ENCODE measurements at places on chromosomes 7 and 10.

- no peak for DNase-seq
These were observed 292.9 kb downstream of the PAXIP1 start for GRCh38 chr7:154709840-154710520.

GRCh38 chr10:28120043-28120749 lies 121.3 kb upstream of the ODAD2 start:
- no peak for DNase-seq

DNA sequence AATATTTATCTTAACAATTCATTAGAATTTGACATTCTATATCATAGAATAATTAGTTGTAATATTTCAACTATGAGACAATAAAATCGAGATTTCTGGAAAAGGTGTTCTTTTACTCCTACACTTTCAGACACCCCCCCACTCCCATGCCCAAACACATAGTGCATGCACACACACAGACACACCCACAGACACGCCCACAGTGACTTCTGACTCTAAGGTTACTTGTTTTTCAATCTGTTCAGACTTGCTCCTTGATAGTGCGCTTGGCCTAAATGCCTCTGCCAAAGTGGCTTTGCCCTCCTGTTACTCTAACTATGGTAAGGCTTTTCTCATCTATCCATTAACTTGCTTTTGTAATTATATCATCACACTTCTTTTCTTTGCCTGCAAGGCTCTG lies 144.0 kb upstream of the PPP1R3A start:
- no peak for DNase-seq

- DNase-seq, result no peak
These were observed 121.5 kb upstream of the PRSS58 start for GRCh38 chr7:142379201-142379885.

DNA sequence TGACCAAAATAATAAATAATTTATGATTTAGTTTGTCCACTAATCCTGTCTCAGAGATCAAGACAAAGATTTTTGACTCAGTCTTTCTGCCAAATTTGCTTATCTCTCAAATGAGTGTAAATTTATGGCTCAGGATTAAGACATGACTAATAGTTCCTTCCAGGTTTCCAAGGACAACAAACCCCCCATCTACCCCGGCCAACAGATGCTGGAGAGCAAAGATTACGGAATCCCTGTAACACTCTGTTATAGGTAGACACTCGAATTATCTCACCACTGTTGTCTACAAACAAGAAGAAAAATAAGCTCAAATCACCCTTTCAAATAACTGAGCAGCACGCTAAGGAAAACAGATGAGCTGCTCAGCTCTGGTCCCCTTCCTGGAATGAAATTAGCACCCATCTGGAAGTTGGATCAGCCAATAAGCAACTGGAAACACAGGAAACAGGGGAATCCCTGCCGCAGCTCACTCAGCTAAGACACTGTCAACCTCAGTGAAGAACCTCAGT lies 56.8 kb upstream of the SVIL start:
- DNase-seq, result no peak

DNA sequence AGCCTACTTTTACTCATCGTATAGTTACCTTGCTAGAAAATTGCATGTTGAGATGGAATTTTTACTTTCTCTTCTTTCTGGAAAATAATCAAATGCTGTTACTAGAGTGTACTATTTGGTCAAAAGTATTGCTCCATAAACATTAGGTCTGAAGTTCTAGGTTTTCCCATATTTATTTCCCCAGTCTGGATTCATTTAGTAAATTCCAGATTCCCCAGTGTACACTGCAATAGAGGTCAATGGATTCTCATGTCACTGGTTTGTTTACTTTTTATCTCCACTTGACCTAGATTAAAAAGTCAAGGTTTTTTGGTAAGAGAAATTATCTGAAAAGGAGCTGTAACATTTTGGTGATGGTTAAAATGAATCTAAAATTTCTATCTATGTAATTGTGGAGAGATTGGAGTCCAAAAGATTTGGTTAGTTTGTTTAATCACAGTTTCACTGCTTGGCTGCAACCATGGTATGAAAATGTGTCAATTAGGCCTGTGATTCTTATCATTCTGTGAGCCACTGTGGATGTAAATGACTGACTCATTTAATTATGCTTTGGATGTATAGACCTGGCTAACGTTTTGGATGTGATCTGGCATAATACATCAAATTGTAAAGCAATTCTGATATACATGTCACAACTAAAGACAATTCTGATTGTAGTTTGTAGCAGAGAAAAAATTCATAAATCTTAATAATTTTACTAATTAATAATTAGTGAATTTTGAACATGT lies 32.7 kb upstream of the STEAP4 start:
- no peak for DNase-seq

GRCh38 chr10:91557651-91558111 lies 75.2 kb downstream of the PPP1R3C start:
- DNase-seq, result no peak

DNA sequence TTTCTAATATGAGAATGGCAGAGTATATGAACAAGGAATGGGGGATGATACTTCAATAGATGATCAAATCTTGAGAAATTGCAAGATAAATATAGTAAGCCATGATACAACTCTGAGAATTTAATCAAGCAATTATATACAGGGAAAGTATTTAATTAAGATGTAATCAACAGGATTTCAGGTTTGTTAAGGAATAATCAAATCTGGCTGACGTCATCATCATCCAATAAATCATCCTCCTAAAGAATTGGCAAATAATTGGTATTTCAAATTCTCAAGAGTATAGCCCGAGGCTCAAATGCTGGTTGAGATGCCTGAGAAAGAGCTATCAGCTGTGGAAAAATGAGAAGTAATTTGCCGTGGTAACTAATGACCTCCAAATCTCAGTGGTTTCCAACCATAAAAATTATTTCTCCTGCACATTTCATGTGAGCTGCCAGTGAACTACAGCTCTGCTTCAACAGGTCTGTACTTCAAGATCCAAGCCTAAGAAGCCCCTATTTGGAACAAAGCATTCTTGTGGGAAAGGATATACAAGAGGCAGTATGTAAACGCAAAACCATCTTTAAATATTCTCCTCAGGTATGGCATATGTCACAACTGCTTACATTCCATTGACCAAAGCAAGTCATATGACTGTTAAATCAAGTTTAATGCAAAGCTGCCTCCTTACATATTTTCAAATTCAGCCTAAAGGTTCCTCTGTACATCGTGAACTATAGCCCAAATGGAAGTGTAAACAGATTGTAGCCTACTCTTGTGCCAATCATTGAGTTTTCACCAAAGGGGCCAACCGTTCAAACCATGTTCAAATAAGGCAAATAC lies 503.0 kb downstream of the KIF20B start:
- no peak for DNase-seq

DNA sequence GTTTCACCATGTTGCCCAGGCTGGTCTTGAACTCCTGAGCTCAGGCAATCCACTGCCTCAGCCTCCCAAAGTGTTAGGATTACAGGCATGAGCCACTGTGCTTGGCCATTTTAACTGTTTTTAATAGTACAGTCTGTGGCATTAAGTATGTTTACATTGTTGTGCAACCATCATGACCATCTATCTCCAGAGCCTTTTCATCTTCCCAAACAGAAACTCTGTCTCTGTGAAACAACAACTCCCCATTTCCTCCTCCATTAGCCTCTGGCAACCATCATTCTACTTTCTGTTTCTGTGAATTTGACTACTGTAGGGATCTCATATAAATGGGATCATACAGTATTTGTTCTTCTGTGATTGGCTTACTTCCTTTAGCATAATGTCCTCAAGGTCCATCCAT lies 48.3 kb upstream of the SEPHS1 start:
- DNase-seq, result no peak

DNA sequence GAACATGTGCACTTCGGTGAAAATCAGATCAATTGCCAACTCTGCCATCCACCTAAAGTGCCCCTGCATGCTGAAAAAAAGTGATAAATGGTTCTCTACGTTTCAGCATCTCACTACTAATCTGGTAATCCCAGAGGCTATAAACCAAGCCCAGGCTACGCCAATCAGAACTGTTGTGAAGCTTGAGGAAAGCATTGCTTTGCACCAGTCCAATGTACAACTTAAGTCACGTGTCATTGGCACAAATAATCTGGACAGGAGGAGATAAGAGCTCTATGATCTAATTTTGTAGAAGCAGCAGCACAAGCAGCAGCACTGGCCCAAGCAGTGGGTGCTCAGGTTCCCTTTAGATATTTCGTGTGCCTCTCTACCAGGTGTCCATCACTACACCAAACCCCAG lies 4.4 kb upstream of the EGR2 start:
- no peak for DNase-seq

GRCh38 chr7:31476073-31476745 lies 37.7 kb upstream of the ITPRID1 start:
- no peak for DNase-seq

DNA sequence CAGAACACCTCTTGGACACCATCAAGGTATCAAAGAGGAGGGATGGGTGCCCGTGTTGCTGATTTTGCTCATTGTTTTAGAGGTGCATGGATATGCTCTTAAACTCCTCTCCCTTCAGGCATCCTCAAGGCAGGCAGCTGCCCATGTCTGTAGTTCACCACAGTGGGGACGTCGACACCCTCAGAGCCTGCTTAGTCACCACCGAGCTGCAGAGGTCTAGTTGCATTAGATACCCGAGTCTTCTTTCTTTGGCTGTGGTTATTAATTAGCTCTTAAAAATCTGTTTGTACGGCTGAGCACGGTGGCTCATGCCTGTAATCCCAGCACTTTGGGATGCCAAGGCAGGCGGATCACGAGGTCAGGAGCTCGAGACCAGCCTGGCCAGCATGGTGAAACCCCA lies 24.7 kb upstream of the TSPAN13 start:
- DNase-seq, result no peak

DNA sequence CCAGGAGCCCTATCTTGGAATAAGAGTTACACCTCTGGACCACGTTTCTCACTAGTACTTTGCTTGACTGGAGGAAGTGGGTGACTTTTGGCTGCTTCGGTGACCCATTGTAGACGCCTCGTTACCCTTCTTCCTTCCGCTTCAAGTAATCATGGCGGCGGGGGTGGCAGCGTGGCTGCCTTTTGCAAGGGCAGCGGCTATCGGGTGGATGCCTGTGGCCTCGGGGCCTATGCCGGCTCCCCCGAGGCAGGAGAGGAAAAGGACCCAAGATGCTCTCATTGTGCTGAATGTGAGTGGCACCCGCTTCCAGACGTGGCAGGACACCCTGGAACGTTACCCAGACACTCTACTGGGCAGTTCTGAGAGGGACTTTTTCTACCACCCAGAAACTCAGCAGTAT lies 1.5 kb downstream of the KCND2 start:
- no peak for DNase-seq

DNA sequence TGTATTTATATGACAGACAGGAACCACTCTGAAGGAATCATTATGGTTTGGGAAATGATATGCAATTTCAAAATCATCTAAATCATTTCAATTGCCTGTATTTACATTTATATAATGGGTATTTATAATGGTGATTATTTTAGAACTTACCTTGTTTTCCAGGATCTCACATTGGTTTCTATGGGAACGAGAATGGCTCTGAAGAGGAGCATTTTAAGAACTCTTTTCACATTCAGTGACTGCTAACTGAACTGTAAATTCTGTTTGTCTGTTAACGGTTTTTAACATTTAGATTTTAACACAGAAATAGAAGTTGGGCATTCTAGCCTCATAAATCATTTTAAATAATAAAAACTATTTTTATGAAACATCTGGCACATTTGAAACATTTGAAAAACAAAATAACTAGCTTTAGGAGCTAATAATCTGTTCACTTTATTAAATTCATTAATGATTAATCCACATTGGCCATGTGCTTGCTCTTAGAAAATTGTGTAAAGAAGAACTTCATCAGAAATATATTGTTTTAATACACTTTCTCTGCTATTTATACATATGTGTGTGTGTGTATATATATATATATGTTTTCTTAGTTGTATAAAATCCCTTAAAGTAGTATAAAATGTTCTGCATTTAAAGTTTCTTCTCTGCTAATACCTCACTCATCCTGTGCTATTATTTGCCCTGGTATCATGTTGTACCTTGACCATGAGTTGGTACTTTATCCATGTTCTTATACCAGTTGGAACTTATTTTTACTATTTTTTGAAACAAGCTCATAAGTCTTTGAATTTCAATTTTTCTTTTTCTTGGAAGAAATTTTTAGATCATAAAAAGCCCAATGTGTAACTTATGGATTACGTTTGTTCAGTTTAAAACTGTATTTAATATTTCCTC lies 8.7 kb upstream of the SEM1 start:
- no peak for DNase-seq

GRCh38 chr7:31340051-31340450 lies 475 bp downstream of the NEUROD6 start:
- DNase-seq, result no peak

DNA sequence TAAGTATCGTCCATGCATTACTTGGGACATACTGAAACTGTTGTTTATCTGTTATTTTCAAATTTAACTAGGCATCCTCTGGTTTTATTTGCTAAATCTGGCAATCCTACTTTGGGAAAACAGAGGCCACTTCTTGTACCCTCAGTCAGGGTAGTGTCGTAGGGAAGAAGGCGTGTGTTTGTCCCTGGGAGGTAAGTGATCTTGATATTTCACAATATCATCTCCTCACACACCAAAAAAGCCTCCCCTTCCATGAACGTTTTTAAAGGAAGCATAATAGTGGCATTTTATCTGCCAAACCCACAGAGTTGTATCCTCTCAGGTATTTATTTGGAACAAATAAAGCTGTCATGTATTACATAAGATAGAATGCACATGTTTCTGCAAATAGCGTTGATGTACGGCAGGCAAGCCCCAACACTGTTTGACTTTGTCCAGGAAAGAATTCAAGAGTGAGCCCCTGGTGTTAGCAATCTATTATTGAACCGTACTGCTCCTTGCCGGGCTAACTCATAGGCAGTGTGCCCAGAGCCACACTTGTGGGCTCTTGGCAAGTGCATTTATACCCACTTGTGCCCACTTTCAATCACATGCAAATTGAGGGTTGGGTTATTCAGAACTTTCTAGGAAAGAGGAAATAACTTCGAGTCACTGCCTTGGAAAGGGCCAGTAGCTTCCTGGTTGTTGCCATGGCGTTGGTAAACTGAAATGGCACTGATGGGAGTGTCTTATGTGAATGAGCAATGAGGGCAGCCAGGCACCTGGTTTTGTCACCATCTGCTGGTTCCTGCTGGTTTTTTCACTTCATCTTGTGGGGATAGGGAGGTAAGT lies 266.0 kb downstream of the USP6NL start:
- DNase-seq, result no peak

DNA sequence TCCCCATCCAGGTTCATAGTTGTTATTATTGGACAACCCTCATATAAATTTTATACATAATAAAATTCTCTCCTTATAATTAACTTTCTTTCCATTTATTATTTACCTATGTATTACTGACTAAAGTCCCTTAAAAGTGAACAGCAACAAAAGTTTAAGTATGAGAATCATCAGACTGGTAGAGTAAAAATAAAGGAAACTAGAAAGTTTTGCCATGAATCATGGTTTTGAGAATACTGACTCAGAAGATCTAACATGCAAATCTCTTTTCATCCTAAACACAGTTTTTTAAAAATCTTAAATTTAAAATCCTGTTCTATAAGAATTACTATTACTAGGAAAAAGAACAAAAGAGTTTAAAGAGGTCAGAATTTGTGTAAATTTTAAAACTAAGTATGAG lies 32.1 kb downstream of the HERC4 start:
- DNase-seq, result no peak

- DNase-seq, result no peak
These were observed 3.6 kb downstream of the ZEB1 start for GRCh38 chr10:31322647-31323046.

- DNase-seq, result no peak
These were observed 133.5 kb downstream of the TACC2 start for GRCh38 chr10:122122493-122122892.

GRCh38 chr10:13907570-13907969 lies 320.8 kb downstream of the PRPF18 start:
- no peak for DNase-seq

- DNase-seq, result no peak
These were observed 88.0 kb downstream of the TMEM178B start for GRCh38 chr7:141161550-141162535.

- DNase-seq, result no peak
These were observed 35.4 kb upstream of the HPS1 start for GRCh38 chr10:98482096-98482495.

Measured in activated T-helper 1 cell treated with anti-CD3 and anti-CD28 coated beads, Interleukin-2, amount 50 U/mL, for 16 hours (primary cell).